ENCODE measurements at places on chromosomes 6 and 20.

- no peak for DNase-seq
Observed at GRCh38 chr6:34912715-34913464, 23.8 kb downstream of the ANKS1A start.

DNA sequence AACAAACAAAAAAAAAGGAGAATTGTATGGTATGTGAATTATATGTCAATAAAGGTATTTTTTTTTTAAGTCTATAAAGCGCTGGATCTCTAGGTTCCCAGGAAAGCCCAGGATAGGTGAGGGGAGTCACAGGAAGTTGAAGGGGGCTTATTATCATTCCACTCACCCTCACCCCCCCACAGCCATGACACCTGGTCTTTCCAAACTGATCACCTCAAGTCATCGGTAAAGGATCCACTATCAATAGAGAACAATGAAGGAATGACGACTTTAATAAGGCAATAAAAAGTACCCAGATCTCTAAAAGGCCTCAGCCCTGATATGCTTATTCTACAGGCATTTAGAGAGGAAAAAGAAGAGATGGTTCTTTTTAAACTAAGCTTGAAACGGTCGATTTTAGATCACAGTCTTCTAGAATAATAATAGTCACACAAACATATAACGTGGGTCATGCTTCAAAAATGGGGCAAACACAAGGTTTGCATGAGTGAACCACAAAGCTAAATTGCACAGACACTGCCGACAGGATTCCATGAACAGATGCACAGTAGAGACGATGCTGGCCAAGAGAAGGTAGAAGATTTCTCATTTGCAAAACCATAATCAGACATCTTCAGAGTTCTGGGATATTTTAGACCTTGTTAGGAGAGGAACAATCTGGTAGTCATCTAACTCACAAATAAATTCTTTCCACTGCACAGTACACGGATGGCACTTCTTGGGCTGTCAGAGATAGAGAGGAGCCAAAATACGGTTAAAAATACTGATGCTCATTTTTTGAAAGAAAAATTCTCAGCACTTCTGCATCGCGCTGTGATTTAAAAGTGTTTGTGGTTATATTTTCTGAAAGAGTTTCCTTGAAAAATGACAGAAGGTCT lies 21.0 kb downstream of the ZMYND8 start:
- no peak for DNase-seq

GRCh38 chr6:137149035-137149393 lies 24.4 kb downstream of the IL22RA2 start:
- DNase-seq, result no peak

DNA sequence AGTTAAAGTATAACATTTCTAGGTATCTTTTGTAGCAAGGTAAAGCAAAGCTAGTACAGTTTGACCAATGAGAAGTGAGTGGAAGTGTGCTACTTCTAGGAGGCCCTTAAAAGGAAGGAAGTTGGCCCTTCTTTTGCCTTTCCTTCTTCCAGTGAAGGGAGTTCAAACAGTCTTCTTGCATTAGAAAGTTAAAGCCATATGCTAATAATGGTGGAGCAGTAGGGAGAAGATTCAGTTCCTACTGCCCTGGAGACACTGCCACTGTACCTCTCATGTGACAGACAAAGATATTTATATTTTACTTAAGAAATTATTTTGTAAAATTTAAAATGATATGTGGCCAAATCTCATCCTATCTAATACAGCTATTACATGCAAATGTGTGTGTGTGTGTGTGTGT lies 26.0 kb upstream of the RCAN2 start:
- DNase-seq, result no peak

DNA sequence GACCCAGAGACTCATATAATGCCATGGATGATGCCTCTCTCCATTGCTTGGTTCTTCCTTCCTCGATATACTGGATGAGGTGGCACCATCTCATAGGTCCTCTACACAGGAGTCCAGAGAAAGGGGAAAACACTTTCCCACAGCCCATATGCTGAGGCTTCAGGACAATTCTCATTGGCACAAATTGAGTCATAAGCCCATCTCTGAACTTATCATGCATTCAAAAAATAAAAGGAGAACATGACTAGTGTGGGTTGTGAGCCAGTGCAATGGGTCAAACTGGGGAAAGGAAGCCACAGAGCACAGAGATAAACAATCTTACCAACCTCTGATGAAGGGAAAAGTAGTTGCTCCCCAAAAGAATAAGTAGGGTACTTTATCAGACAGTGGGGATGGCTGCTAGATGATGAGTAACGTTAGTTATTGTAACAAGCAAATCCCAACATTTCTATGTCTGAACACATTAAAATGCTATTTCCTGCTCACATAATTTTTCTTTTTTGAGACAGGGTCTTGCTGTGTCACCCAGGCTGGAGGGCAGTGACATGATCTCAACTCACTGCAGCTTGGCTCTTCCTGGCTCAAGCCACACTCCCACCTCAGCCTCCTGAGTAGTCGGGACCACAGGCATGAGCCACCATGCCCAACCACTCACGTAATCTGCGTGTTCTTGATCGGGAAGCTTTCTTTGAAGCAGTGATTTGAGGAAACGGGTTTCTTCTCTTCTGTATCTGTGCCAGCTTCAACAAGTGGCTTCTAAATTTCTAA lies 27.0 kb downstream of the SOD2 start:
- no peak for DNase-seq
